NCI-H774 (cell line): ENCODE measurements at places on chromosomes 1 and 21.
A peak's percentile ranks its signal among the peaks of the same experiment; 100 is the strongest.

DNA sequence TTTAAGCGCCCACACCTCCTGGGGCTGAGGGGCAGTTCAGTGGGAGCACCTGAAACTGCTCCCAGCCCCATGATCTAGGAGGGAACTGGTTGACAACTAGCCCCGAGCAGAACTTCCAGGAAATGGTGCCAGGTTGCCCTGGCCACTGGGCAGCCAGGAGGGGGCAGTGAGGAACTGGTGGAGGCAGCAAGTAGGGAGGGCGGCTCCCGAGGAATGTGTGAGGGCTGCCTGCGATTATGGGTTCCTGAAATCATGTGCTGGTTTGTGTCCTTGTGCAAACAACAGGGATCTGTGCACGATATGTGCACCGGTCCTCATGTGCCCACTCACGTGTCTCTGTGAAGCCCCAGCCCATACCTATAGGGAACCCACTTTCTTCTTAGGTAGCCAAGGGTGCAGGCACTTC lies 9.9 kb downstream of the GPR3 start:
- no peak for DNase-seq

- DNase-seq: no peak
Measured at GRCh38 chr1:25468033-25468432, 37.3 kb downstream of the MACO1 start.

- no peak for DNase-seq
Measured at GRCh38 chr1:33123266-33123665, 42.3 kb downstream of the AZIN2 start.

GRCh38 chr1:1305300-1306069 lies 2.2 kb downstream of the ACAP3 start:
- no peak for DNase-seq

- DNase-seq: no peak
Measured at GRCh38 chr1:107047602-107048001, 8.9 kb upstream of the PRMT6 start.

GRCh38 chr1:114208106-114208505 lies 54.4 kb upstream of the SYT6 start:
- DNase-seq: peak; percentile 0

DNA sequence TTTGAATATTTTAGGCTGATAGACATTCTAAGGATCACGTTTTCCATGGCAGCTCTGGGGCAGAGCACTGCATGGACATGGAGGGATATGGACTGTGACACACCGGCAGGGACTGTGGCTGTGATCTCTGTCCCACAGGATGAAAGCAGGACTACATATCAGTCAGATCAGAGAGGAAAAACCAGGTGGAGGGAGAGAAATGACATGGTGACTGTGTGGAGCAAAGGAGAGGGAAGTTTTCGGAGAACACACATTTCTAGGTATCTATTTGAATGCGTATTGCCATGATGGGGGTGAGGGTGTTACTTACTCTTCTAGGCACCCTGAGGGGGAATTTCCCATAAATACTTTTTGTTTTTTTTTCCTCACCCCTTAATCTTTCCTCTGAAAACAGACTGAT lies 3.2 kb upstream of the CD1C start:
- no peak for DNase-seq

DNA sequence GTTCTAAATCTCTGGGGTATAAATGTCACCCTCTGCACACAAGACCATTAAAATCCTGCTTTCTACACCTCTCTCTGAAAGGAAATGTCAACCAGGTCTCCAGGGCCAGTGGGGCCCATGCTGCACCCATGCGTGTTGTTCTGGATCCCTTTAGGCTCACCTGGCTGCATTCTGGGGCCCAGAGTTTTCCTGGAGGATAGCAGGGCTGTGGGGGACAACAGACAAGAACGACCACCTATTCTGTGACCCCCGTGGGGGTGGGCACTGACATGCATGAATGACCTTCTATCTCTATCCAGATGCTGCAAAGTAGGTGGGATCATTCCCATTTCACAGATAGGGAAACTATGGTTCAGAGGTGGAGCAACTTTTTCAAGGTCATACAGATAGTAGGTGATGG lies 41.6 kb downstream of the TNNT2 start:
- DNase-seq: no peak

DNA sequence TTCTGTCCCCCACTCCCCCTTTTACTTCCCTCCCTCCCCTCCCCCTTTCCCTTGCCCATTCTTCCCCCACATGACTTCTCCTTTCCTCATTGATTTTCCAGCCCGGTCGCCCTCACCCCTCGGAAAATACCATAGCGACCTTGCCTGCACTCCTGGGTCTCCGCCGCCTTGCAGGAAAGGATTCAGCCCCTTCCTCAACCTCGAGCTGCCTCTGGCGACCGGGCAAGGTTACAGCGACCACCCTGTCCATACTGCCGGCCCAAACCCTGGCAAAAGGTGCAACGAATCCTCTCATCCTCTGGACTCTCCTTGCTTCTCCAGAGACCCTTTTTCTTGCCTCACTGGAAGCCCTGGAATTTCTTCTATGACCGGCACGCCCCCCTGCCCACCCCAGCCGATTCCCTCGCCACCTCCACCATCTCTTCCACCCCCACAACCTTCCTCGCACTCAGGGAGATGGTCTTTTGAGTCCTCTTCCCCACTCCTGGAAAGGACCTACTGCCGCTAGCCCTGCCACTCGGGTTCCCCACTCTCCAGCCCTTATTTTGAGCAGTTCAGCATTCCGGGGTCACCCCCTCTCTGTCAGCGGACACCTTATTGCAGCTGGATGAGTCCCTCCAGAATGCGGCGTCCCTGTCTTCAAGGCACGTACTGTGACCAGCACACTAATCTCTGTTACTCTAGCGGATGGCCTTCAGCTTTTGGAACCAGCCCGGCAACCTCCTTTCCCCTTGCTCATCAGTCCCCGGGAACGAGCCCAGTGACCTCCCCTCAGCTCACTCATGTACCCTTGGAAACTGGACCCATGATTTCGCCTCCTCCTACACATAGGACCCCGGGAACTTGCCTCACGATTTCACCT lies 846 bp downstream of the NSUN4 start:
- no peak for DNase-seq

GRCh38 chr1:2356911-2357845 lies 34.2 kb downstream of the MORN1 start:
- DNase-seq: no peak

- no peak for DNase-seq
Measured at GRCh38 chr1:73327180-73327793, 870.7 kb downstream of the LRRIQ3 start.

- no peak for DNase-seq
Measured at GRCh38 chr1:155761736-155762405, 73.0 kb downstream of the DAP3 start.

DNA sequence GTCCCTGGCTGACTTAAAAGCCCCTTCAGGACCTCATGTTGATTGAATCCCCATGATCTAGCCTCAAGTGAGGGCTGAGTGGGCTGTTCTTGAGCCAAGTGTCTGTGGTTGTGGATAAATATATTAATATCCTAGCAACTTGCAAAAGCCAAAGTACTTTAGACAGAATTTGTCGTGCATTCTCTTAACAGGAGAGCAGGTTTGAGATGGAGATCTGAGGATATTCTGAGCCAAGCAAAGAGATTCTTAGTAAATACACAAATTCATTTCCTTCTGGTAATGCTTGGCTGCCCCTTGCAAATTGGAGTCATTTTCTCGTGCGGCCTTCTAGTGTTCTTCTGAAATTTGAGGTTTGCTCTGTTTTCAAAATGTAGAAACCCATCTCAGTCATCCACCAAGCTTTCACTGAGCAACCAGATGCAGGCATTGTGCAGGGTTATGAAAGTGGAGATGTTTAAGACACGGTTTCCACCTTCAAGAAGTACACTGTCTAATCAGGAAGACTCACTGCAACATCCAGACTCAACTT lies 242.1 kb upstream of the JUN start:
- DNase-seq: no peak

- DNase-seq: no peak
Measured at GRCh38 chr1:207803678-207804077, 51.8 kb downstream of the CD46 start.

- no peak for DNase-seq
Measured at GRCh38 chr1:213683529-213683928, 304.2 kb upstream of the PROX1 start.

DNA sequence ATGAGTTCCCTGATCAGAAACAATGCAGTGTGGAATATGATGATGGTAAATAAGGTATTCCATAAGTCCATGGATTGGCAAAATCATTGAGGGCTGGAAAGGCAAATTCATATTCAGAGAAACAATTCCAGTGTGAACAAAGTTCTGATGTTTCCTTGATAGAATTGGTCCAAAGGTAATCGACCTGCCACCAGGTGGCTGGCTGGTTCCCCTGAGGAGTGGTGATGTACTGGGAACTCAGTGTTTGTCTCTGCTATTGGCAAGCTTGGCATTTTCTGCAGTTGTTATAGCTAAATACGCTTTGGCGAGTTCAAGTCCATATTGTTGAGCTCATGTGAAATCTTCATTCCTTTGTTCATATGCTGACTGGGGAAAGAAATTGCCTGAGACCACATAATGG lies 165.5 kb upstream of the PTGFR start:
- DNase-seq: no peak

DNA sequence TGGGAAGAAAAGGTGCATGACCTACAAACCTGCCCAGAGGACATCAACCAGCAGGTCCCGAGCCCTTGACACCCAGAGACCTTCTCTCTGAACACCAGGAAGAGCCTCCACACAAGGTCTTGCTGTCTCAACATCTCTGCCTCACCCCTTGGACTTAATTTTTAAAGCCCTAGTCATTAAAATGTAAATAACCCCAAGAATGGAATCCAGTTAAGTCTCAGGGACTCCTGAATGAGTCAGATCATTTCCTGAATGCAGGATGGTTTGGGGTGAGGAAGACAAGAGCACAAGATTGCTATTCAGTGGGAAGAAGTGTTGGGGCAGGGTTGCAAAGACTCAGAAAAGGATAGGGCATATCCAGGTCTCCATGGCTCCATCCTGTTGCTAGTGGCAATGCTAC lies 17.8 kb upstream of the GRIK3 start:
- no peak for DNase-seq

DNA sequence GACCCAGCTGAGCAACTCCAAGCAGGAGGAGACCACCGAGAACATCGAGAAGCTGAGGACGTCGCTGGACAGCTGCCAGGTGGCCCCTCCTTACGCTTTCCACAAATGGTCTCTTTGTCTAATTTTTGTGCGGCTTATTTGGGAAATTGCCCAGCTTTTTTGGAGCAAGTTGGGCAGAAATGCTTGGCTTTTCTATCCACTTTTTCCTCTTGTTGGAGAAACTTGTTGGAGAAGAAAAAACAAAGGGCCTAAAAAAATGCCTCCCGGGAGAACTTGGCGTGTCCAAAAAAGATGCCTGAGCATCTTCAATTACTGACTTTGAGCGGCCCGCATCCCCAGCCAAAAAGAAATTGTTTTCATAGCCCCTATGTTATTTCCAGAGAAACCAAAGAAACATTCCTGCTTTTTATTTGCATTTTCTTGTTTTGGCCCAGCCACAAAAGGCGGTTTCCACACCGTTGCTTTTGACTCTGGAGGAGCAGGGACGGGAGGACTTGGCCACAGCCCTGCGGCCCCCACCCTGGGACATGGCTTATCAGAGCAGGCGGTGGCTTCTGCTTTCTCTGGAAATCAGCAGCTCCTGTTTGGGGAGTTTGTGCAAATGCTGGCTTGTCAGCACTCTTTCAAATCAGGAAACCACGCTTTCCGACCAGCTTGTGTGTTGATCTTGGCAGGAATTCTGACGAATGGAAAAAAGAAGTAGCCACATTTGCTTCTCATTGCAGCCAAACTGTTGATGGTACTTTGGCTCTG lies 81.2 kb upstream of the EFHD2 start:
- no peak for DNase-seq

GRCh38 chr1:217989510-217989909 lies 295.6 kb upstream of the RRP15 start:
- no peak for DNase-seq

- DNase-seq: no peak
Measured at GRCh38 chr1:99906535-99906934, 56.4 kb downstream of the AGL start.

GRCh38 chr21:36202726-36203602 lies 46.3 kb downstream of the DOP1B start:
- DNase-seq: no peak

DNA sequence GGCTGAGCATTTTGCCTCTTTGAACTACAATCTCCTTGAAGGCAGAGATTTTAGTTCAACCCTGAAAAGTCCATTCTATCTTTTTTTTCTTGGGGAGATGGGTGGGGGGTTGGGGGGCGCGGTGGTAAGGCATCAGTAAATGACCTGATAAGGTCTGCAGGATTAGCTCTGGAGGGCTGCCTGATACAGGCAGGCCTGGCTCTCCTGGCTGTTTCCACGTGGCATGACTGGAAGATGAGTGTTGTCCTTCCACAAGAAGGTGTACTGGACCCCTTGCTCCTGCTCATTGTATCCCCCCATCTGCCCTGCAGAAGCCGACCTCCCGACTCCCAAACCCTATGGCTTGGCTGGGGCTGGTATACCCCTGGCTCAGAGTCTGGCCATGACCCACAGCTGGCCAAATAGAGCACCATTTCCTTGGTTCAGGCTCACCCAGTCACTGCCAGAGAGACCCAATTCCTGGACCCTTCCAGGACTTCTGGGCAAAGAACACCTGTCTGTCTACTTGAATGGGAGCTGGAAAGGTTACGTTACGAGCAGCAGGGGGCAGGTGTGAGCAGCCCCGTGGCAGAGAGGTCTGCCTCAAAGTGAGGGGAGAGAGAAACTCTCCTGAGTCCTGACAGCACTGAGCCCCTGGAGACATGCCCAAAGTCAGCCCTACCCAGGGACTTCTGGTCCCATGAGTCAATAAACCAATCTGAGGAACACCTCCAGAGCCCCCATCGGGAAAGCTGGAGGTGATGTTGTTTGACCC lies 17.0 kb downstream of the DHRS3 start:
- no peak for DNase-seq

- DNase-seq: no peak
Measured at GRCh38 chr21:37273440-37273839, 6.3 kb upstream of the VPS26C start.

- DNase-seq: peak; percentile 46
Measured at GRCh38 chr1:34685225-34685624, 69.6 kb upstream of the GJB5 start.

- no peak for DNase-seq
Measured at GRCh38 chr1:225811622-225812487, 1.9 kb downstream of the EPHX1 start.

DNA sequence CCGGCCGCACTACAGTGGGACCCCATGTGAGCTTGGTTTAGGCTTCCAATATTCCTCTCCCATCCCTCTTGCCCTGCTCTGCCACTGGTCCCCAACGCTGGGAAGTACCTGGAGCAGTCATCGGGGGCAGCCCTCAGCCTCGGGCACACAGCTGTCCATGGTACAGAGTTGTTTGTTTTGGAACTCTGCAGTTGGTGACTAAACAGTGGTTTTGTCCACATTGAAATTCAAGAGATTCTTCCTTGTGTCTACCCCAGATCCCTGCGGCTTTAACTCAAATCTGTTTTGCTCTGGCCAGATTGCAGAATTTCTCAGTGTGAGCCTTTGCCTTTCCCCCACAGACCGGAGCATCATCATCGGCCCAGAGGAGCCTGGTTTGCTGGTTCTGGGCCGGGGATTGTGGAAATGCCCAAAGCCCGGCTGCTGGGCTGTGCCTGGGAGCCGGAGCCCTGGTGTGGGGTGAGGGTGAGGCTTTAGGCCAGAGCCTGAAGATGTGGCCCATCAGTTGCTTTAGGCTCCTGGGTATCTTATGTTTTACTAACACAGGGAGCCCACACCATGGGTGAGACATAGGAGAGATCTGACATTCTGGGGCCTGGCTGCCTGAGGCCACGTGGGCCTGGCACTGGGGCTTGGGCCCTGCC lies 93.2 kb downstream of the ARHGEF10L start:
- DNase-seq: no peak

- no peak for DNase-seq
Measured at GRCh38 chr1:26518355-26518754, 11.2 kb upstream of the RPS6KA1 start.

- no peak for DNase-seq
Measured at GRCh38 chr1:67818725-67819301, 14.5 kb downstream of the GNG12 start.

- DNase-seq: no peak
Measured at GRCh38 chr1:207933205-207933800, 22.4 kb upstream of the CD34 start.
